ENCODE measurements at places on chromosomes 3 and 15. TPM values are rescaled to one million over a fixed set of nuclear protein-coding genes. Genes with fewer than 3 reads are reported as not detected.

- peak; percentile 71 for DNase-seq
Observed at GRCh38 chr15:56244811-56245576, 1.3 kb upstream of the RFX7 start.

The PDE8A gene
- 13.0 TPM for total RNA-seq

DNA sequence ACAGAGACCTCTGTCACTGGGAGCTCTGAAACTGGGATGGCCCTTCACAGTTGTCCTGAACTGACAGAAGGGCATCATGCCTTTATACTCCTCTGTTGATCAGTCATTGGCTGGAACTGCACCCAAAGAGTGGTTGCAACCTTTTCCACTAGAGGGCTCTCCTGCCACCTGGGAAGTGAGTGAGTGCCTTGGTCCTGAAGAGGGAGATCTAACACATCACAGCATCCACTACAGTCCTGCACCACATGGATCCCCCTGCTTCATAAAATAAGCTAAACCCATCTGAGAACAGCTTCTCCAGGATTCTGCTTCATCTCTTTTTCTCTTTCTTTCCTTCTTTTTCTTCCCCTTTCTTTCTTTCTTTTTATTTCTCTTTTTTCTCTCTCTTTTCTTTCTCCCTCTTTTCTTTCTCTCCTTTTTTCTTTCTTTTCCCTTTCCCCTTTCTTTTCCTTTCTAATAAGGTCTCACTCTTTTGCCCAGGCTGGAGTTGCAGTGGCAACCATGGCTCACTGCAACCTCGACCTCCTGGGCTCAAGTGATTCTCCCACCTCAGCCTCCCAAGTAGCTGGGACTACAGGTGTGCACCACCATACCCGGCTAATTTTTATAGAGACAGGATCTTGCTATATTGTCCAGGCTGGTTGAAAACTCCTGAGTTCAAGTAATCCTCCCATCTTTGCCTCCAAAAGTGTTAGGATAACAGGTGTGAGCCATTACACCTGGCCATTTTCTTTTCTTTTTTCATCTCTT, 42.8 kb upstream of the RAF1 start:
- peak; percentile 77 for DNase-seq

DNA sequence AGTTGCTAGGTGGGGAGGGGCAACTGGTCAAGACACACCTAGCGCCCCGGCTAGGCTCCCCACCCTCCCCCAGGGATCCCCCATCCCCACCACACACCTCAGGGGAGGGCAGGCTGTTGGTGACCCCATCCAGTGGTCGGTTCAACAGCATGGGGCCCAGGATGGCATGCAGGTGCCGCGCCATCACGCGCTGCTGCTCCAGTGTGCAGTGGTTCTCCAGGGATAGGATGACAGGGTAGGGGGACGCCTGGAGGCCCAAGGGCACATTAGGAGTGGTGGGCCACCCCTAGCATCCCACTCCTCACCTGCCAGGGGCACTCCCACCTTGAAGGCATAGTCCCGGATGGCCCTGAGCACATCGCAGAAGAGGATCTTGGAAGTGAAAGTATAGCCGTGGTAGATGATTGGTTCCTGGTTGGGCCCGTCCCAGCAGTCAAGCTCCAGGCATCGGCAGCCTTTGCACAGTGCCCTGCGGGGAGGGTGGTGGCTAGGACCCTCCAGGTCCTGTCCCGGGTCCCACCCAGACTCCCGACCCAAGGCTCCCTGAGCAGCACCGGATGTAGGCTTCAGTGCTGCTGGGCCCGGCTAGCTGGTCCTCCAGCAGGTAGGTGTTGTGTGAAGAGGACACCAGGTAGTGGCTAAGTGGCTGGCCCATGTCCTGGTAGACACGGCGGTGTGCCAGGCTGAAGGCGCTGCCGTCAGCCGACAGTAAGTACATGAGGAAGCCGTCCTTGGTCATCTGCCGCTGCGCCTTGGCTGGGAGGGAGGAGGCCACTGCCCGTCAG, 19.4 kb downstream of the VILL start:
- no peak for DNase-seq

DNA sequence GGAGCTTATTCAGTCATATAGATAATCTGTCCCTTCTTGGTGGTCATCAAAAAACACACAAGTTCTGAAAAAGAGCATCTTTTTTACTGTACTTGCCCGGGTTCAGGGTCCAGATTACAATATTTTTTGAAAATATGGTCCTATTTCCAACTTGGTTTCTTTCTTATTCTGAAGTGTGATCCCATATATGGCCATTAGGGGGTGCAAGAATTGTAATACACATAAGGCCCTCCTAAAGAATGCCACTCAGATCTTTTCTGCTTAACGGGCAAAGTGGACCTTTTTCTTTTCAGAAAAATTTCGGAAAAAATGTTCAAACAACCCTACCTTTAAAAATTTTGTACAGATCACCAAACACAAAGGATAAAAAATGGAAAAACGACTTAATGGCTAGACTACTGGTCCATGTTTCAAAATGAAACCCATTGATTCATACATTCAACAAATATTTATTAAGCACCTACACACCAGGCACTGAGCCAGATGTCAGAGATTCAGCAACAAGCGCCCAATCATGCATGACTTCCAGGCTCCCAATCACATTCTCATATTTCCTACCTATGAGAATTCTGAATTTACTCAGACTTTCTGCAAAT, 102.0 kb upstream of the MYRIP start:
- DNase-seq, result peak; percentile 51

All from LHCN-M2 (cell line).